ENCODE measurements at places on chromosomes 6 and 20. TPM values are rescaled to one million over a fixed set of nuclear protein-coding genes. Genes with fewer than 3 reads are reported as not detected.
A peak's percentile ranks its signal among the peaks of the same experiment; 100 is the strongest.

GRCh38 chr6:53862662-53863462, 68.1 kb downstream of the LRRC1 start:
- no peak overlapping the region for H3K27ac ChIP-seq
- DNase-seq = no peak
- no peak overlapping the region for H3K4me3 ChIP-seq

SOX18 gene
- total RNA-seq = 135 TPM

CST1 gene
- total RNA-seq = not detected

GRCh38 chr6:103675807-103676406, 1183.8 kb downstream of the HACE1 start:
- no peaks in the 10 kb centered on the region for H3K36me3 ChIP-seq
- H3K27me3 ChIP-seq = no peaks in the 10 kb centered on the region
- H3K4me1 ChIP-seq = no peaks in the 10 kb centered on the region
- no peak overlapping the region for H3K27ac ChIP-seq

HLA-DQB2 gene
- 62.8 TPM for total RNA-seq

DNA sequence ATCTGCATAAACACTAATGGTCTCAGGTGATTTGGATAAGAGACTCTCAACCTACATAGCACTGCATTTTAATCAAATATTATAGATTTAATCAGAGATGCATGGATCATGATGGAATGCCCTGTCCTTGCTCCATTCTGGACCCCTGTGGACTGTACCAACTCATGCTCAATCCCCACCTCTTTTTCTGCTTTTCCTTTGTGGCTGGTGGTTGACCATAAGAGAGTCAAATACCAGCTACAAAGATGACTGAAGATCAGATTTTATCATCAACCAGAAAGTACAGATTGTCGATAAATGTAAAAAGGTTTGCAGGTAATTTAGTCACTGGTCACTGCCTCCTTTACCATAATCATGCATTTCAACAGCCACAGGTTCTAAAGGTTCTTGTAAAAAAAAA, 116.2 kb downstream of the ME1 start:
- H3K4me3 ChIP-seq = no peak overlapping the region
- H3K27me3 ChIP-seq = no peaks in the 10 kb centered on the region
- H3K27ac ChIP-seq = no peak overlapping the region
- no peaks in the 10 kb centered on the region for H3K4me1 ChIP-seq
- no peak for DNase-seq
- no peaks in the 10 kb centered on the region for H3K36me3 ChIP-seq

SLC52A3 gene
- total RNA-seq = 3.6 TPM

DNA sequence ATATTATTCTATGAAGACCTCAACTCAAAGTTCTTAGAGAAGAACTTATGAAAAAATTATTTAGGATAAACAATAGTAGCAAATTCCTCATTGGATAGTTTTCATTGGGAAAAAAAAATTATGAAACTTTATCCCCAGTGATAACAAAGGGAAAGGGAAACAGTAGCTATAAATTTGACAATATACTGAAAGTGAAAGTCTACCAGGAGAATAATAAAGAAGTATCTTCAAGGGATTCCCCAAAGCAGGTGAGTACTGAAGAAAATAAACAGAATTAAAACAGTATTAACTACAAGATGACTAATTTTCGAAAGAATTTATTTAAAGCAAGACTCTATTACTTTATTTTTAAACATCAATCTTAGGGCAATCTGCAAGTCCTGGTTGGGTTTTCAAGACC, 56.4 kb downstream of the REPS1 start:
- H3K27ac ChIP-seq = no peak overlapping the region
- H3K4me1 ChIP-seq = no peaks in the 10 kb centered on the region
- H3K36me3 ChIP-seq = peaks cover 30% of the 10 kb centered on the region
- DNase-seq = no peak

GRCh38 chr6:167932468-167933276, 64.8 kb upstream of the KIF25 start:
- peak overlapping the region; percentile 37 for H3K4me3 ChIP-seq
- peaks cover 28% of the 10 kb centered on the region for H3K36me3 ChIP-seq
- no peak for DNase-seq
- peaks cover 16% of the 10 kb centered on the region for H3K4me1 ChIP-seq
- H3K27me3 ChIP-seq = no peaks in the 10 kb centered on the region
- peak overlapping the region; percentile 73 for H3K27ac ChIP-seq

DNA sequence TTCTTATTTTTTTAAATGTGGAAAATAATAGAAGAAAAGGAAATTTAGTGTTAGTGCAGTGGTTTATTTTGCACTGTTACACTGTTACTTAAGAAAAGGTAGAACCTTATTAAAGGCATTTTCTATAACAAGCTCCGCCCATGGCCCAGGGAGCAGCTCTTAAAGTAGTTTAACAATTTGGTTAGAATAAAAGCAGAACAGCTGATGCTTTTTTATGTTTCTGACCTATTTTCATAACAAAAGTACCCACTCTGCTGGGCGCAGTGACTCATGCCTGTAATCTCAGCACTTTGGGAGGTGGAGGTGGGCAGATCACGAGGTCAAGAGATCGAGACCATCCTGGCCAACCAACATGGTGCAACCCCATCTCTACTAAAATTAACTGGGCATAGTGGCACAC, 32.6 kb downstream of the DSTN start:
- no peak overlapping the region for H3K27ac ChIP-seq
- no peaks in the 10 kb centered on the region for H3K27me3 ChIP-seq
- peaks cover 61% of the 10 kb centered on the region for H3K36me3 ChIP-seq
- DNase-seq = no peak
- H3K4me3 ChIP-seq = no peak overlapping the region
- H3K4me1 ChIP-seq = peaks cover 11% of the 10 kb centered on the region

DNA sequence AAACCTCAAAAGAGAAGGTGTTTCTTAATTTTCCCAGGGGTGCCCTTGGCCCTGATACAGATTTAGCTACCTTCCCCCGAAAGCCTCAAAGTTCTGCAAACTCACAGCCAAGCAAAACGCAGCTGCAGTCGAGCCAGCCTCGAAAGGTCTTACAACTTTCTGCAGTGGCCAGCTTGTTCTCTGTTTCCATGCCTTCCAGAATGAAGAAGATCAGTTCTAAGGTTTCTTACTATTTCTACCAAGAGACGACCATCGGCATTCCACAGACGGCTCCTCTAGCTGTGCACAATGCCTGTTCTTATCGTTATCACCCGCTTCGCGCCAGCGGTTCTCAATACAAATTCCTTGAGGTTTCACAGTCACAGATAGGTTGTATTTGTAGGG, 28.5 kb upstream of the CCR6 start:
- no peak overlapping the region for H3K4me3 ChIP-seq
- no peaks in the 10 kb centered on the region for H3K27me3 ChIP-seq
- no peaks in the 10 kb centered on the region for H3K36me3 ChIP-seq
- DNase-seq = no peak
- H3K27ac ChIP-seq = no peak overlapping the region
- H3K4me1 ChIP-seq = no peaks in the 10 kb centered on the region

DNA sequence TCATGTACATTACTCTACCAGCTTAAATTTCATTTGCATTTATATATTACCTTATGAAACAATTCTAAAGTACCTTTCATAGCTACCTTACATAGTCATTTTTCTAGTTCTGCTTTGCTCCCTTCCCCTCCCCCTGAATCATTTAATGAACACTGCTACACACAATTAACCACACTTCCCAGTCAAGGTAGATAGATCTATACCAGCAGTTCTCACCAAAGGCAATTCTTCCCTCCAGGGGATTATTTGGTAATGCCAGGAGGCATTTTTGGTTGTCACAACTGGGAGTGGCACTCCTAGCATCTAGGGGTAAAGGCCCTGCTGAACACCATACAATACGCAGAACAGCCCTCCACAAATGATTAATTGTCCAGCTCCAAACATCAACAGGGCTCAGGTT, 143.9 kb upstream of the SHLD1 start:
- peaks cover 55% of the 10 kb centered on the region for H3K4me1 ChIP-seq
- H3K36me3 ChIP-seq = peaks cover 28% of the 10 kb centered on the region
- H3K27ac ChIP-seq = no peak overlapping the region

NR2E1 gene
- not detected for total RNA-seq

DNA sequence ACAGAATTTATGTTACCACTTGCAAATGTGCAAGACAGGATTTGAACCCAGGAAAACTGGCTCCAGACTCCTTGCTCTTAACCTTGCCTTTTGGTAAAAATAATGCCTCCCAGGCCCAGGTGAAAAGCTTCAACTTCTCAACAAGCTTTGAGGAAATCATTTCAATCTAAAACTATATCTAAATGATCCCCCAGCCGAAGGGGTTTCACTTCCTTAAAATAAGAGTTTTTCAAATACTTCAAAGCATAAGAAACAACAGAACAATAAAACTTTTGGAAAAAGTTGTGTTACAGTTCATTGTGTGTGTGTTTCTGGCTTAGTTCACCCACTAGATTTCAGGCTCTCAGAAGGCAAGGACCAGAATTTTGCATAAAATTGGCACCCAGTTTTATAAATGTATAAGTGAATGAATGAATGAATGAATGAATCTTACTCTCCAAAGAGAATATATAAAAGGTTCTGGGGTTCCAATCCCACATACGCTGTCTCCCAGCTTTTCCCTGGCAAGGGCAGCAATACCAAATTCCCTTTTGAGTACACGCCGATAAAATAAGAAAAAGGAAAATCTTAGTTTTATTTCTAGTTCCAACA, 5.4 kb downstream of the OR2H2 start:
- no peak overlapping the region for H3K27ac ChIP-seq
- no peak for DNase-seq
- H3K4me1 ChIP-seq = no peaks in the 10 kb centered on the region
- peaks cover 26% of the 10 kb centered on the region for H3K27me3 ChIP-seq
- H3K4me3 ChIP-seq = no peak overlapping the region

DNA sequence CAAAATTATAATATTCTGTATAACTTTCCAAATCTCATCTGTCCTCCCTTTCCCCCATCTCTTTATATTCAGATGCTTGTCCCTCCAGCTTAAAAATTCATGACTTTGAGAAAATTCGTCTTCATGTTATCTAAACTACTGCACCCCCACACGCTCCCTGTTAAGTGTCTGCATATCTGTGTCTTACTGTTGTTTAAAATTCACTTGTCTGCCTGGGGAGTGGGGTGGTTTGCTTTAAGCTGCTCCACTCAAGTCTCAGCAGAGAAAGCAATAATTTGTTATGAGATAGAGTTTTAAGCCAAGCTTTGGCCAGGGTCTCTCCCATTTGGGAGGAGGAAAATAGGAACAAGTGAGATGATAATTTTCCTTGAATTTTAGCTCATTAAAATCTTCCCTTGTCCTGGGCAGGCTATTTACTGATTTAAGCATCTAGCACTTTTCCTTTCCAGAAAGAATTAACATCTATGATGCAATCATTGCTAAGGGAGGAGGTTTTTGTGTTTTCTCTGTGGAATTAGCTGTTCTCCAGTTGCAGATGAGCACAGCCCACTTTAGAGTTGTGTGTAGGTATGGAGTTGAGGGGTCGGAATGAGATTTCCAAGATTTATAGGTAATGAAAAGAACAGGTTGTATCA, 36.8 kb downstream of the MTHFD1L start:
- H3K4me1 ChIP-seq = peaks cover 4% of the 10 kb centered on the region
- no peaks in the 10 kb centered on the region for H3K27me3 ChIP-seq
- DNase-seq = no peak
- no peak overlapping the region for H3K27ac ChIP-seq
- H3K4me3 ChIP-seq = no peak overlapping the region

TMEM30A gene
- 183 TPM for total RNA-seq

DNAH8 gene
- 0.17 TPM for total RNA-seq

BFSP1 gene
- total RNA-seq = 2.7 TPM
